Activated CD4-positive, alpha-beta T cell treated with anti-CD3 and anti-CD28 coated beads for 36 hours (primary cell): ENCODE measurements at places on chromosomes 6 and 20. TPM values are rescaled to one million over a fixed set of nuclear protein-coding genes. Genes with fewer than 3 reads are reported as not detected.

The CYP39A1 gene
- total RNA-seq, result not detected

- no peak for DNase-seq
Observed at GRCh38 chr6:16949716-16950115, 152.1 kb upstream of the STMND1 start.

DNA sequence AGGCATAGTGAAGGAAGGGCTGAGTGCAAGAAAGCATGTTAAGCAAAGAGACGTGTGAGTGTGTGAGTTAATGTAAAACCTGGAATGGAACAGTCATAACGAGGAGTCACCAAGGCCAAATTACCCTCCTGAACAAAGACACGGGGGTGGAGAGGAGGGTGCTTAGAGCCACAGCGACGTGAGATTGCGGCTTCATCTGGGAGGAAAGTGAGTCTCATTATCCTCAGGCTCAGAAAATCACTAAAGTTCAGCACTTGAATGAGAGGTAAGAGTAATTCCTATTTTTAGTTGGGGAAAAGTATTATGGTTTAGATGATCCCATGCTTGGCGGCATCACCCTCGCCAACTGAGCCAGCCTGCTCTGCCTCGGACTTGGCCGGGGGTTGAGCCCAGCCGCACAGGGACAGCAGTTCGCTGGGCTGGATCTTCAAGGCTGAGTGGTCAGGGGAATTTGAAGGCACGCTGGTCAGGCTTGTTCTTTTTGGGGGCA lies 136.6 kb downstream of the DTNBP1 start:
- no peak for DNase-seq

DNA sequence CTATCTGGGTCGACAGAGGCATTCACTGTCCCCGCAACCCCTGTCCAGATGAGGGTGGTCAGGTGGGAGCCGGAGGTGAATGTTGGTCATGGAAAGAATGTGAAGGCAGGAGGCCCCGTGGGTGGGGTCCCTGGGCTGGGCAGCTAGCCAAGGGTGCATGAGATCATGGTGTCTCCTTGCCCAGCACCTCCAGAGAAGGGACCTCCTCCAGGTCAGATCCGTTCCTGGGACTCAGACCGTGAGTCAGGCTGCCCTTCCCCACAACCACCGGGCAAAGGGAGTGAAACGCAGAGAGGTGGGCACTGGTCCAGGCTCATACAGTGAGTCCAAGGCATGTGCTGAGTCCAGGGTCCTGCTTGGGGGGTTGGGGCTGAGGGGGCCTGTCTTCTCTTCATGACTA lies 3.5 kb downstream of the FOXS1 start:
- no peak for DNase-seq

DNA sequence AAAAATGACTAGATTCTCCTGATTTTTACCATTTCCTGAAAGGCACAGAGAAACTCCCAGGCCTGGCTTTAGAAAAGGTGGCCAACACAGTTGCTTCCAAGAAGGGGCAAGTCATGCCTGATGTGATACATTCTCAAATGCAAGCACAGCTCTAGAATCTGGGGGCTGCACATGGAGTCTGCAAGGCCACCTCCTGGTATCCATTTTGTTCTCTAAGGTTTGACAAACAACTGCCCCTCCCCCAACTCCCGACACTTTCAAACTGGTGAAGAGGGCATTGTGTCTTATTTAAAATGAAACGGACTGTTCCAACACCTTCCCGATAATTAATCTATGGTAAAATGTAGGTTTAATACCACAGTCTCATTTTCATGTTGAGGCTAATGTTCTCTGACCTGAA lies 220.2 kb upstream of the CEP162 start:
- DNase-seq, result no peak

DNA sequence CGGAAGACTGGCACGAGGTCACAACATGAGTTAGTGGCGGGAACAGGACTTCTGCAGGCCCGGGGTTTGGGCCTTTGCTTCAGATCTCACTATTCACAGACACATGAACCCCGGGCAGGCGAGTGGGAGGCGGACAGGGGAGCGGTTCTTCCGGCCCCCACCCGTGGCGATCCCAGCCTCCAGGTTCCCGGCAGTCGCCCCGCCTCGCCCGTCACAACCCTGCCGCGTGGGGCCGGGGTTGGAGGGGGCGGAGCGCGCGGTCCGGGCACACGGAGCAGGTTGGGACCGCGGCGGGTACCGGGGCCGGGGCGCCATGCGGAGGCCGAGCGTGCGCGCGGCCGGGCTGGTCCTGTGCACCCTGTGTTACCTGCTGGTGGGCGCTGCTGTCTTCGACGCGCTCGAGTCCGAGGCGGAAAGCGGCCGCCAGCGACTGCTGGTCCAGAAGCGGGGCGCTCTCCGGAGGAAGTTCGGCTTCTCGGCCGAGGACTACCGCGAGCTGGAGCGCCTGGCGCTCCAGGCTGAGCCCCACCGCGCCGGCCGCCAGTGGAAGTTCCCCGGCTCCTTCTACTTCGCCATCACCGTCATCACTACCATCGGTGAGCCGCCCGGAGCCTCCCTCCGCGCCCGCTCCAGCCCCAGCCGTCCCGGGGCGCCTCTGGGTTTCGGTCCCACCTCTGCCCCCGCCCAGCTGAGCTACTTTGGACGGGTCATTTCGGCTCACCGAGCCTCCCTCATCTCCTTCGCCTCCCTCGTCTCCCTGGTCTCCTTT lies at the start of gene KCNK15:
KCNK15 (plus strand) TSS at position 268 of the 769 bp plus-strand sequence; CDS start at position 314, 46 bp downstream.
- DNase-seq, result peak; percentile 69

GRCh38 chr6:97231911-97232310 lies 51.1 kb downstream of the MMS22L start:
- DNase-seq, result no peak

The LGSN gene
- not detected for total RNA-seq

The PRSS16 gene
- total RNA-seq, result 2.0 TPM

DNA sequence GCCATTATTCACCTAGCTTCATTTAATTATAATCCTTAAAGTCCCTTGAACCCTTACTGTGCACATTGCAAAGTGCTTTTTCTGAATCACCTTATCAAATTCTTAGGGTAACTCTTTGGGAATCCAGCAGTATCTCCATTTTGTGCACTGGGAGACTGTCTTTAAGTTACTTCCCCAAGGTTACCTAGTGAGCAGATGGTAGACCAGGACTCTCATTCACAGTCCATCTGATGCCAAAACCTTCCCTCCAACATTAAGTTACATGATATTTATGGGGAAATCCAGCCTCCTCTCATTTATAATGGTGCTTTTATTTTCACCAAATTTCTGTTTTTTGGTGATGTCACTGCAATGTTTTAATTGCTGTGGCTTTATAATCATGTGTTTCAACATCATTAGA lies 75.7 kb downstream of the NCOA7 start:
- DNase-seq, result no peak

DNA sequence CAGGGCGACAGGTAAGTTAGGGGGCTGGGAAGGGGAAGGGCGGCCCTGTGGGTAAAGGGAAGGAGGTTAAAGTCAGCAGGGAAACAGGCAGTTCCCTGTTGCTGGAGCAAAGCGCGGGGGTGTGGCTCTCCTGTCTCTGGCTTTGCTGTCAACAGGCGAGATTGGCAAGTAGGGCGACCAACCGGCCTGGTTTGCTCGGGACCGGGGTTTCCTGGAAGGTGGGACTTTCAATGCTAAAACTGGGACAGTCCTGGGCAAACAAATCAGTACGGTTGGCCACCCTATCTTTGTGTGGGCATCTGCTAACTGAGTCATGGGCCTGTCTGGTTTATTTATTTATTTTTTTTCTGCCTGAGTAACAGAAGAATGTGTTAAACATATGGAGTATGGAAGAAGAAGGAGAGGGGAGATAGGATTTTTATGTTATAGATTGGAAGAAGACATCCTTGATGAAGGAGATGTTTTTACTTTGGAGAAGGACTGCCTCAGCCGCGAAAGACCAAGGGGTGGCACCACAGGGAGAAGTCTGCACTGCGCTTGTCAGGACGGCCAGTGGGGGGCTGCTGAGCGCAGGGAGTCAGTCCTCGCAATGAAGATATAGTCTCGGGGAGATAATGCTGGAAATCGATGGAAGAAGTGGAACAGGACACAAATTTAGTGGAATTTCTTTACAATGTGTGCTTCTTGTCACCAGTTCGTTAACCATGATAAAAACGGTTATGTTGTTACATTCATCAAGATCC lies 43.4 kb upstream of the ESR1 start:
- DNase-seq, result peak; percentile 71

- DNase-seq, result no peak
Observed at GRCh38 chr6:39189131-39189530, 40.1 kb downstream of the KCNK5 start.

GRCh38 chr20:4922186-4922585 lies 79.1 kb downstream of the SLC23A2 start:
- no peak for DNase-seq

DNA sequence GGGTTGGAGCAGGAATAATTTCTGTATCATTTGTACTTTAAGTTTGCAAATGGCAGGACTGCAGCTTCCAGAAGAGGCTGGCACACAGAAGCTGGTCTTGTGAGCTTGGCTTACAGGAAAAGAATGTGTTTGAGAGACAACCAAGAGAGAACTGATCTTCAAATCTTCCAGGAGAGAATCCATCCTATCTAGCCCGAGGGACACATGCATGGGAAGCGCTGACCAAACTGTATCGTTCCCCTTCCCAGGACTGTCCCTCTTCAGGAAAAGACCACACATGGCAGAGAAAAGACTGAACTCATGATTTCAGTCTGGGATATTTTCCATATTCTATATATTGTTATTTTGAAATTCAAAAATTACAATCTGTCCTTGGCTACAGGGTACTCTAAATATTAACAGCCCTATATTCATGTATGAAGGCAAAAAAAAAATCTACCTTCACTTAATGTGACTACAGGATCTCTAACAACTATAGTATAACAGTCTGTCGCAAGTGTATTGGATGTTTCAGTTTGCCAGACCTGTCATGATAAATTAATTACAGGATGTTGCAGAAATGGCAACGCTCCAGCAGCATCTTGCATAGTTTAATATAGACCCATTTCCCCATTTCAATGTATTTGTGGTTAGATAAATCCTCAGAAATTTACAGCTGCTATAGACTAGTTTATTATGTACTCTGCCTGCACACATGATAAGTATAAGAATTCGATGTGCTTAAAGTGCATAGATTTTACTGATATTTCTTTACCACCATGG lies 99.4 kb downstream of the MYB start:
- no peak for DNase-seq

The CLPSL1 gene
- total RNA-seq, result not detected
